ENCODE measurements at places on chromosomes 11 and 22.

DNA sequence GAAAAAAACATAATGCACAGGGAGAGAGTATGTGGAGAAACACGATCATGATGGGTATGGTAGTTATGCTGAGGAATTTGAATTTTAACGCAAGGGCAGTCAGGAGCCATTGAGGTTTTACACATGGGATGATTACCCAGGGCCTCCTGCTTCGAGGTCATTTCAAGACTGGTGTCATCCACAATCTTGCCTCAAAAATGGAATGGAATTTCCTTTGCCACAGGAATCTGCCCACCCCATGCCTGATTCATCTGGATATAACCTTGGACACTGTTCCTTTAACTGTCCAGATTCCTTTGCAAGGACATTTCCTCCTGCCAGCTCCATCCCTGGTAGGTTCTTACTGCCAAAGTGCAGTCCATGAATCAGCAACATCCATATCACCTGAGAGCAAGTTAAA lies 655.9 kb upstream of the TENM4 start:
- H3K36me3 ChIP-seq: no peaks in the 10 kb centered on the region
- H3K4me3 ChIP-seq: no peak overlapping the region
- no peak overlapping the region for H3K27ac ChIP-seq

- no peaks in the 10 kb centered on the region for H3K36me3 ChIP-seq
- no peaks in the 10 kb centered on the region for H3K27me3 ChIP-seq
- H3K4me1 ChIP-seq: peaks cover 2% of the 10 kb centered on the region
- no peak overlapping the region for H3K27ac ChIP-seq
- no peak for DNase-seq
- no peak overlapping the region for H3K4me3 ChIP-seq
Measured at GRCh38 chr11:68872216-68873003, 30.7 kb upstream of the CPT1A start.

GRCh38 chr11:130071211-130071712 lies 1.6 kb downstream of the APLP2 start:
- no peaks in the 10 kb centered on the region for H3K36me3 ChIP-seq
- peak overlapping the region; percentile 66 for H3K4me3 ChIP-seq
- H3K4me1 ChIP-seq: peaks cover 6% of the 10 kb centered on the region
- no peak overlapping the region for H3K27ac ChIP-seq

GRCh38 chr22:48880749-48881148 lies 946.9 kb downstream of the BRD1 start:
- no peaks in the 10 kb centered on the region for H3K36me3 ChIP-seq
- no peak overlapping the region for H3K27ac ChIP-seq
- H3K4me1 ChIP-seq: peaks cover 5% of the 10 kb centered on the region
- H3K4me3 ChIP-seq: no peak overlapping the region
- H3K27me3 ChIP-seq: peaks cover 6% of the 10 kb centered on the region

GRCh38 chr11:90355200-90355599 lies 132.4 kb upstream of the CHORDC1 start:
- no peaks in the 10 kb centered on the region for H3K36me3 ChIP-seq
- H3K4me1 ChIP-seq: no peaks in the 10 kb centered on the region
- H3K27me3 ChIP-seq: no peaks in the 10 kb centered on the region
- DNase-seq: no peak

DNA sequence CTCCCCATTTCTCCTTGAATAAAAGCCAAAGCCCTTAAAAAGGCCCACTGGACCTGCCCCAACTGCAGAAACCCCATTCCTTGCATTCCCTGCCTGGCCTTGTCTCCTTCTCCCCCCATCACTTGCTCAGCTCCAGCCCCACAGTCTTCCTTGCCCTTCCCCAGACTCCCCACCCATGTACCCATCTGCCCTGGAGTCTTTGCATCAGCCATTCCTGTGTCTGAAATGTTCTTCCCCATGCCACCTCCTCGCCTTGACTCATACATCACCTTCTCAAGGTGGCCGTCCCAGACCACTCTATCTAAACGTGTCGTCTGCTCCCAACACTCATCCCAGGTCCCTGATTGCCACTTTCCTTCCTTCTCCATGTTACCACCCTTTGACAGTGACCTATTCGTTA lies 77.4 kb upstream of the SHANK2 start:
- no peaks in the 10 kb centered on the region for H3K36me3 ChIP-seq
- H3K4me3 ChIP-seq: no peak overlapping the region
- no peaks in the 10 kb centered on the region for H3K27me3 ChIP-seq
